ENCODE measurements at places on chromosomes 1 and 21.
A peak's percentile ranks its signal among the peaks of the same experiment; 100 is the strongest.

- DNase-seq: no peak
Measured at GRCh38 chr1:156528231-156528630, 27.7 kb upstream of the MEF2D start.

DNA sequence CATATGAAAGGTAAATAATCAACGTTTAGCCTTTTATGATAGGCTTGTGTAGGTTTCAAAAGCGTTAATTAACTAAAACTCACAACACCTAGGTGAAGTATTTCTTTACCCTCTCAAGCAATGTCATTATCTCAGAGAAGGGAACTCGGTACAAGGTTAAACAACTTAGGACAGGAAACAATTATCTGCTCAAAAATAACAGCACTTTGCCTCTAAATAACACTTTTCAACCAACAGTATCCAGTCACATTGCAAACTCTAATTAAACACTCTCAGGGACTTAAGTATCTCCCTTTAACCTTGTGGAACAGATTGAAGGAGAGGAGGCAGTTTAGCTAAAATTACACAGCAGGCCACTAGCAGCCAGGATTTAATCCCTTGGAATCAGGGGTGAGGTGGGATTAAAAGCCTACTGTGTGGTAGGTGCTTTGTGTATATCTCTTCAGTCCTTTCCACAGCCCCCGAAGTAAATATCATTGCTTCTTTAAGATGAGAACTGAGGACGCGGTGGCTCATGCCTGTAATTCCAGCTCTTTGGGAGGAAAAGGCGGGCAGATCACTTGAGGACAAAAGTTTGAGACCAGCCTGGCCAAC is 5.2 kb upstream of the AKNAD1 start:
- DNase-seq: no peak

GRCh38 chr21:37337831-37338230 is 28.7 kb upstream of the DYRK1A start:
- DNase-seq: no peak

- DNase-seq: peak; percentile 34
Measured at GRCh38 chr1:90579212-90579802, 137.8 kb downstream of the BARHL2 start.

DNA sequence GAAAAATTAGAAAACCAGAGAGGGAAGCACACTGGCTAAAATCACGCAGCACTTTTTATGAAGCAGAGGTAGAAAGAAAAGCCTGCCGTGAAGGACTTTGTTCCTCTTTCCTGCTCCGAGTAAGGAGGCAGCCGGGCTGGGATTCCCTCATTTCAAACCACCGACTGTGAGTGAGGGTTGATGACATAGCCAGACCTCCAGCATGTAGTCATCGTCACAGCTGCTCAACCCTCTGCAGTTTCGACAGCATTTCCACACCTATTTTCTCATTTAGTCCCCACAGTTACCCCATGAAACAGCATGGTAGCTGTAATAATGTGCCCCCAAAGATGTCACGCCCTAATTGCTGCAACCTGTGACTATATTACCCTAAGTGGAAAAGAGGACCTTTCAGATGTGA is 35.3 kb downstream of the FCRL5 start:
- DNase-seq: no peak

GRCh38 chr21:44736291-44737004 is 25.1 kb upstream of the TSPEAR start:
- no peak for DNase-seq

DNA sequence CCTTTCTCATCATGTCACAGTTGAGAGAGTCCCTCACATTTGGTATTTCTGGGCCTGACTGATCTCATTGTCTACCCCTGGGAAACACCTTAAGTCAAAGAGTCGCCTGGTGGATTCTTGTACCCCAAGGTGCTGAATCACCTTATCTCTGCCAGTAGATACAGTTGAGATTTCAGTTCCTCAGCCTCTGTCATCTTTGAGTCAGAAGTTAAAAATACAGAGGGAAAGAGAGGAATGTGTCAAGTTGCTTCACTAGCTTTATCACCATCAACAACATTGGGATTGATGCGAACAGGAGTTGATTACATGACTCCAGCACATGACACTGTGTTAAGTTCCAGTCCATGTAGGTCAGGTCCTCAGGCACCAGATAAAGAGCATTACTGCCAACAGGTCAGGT is 513.0 kb downstream of the NUF2 start:
- DNase-seq: no peak

DNA sequence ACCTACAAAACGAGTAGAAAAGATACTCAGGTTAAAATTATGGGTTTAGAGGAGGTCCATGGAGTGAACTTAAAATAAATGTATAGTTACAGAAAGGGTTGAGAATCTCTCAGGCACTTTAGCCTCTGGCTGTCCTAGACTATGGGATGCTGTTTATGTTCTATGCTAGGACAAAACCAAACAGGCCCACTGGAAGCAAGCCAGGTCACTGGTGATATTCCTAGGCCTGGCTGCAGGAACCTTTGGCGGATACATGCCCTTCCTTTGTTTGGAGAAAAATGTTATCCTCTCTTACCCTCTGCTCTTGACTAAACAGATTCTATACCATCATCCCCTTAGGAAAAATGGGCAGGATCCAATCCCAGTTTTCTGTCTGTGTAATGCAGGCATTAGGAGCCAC is 90.7 kb upstream of the DUSP10 start:
- DNase-seq: no peak

DNA sequence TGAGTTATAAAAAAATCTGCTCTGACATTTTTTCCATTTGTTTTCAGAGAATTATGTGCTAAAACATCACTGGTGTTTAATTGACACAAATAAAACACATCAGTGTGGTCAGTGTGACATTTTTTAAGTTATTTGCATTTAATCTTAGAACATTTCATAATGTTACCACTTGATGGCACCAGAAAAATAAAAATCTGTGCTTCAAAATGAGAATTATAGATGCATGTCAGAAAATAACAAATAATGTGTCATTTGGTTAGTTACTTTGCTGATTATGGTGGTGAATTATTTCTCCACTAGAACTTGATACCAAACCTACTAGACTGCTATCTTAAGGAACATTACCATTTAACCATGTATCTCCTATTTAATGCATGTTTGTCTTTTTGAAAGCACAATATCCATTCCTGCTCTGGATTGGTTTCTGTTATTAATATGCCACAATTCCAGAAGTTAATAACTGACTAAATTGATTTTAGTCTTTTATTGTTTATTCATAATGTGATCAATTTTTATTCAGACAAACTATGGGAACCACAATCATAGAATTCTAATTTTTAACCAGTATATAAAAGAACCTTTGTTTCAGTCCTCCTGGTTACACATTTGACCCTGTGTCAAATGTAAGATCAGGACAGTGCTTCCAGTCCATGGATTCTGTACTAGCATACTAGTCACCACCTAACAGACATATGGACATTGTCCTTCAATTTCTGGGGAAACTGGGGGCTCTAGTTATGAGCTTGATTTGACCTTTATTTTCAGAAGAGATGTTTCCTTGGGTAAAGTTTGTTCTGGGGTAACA is 81.0 kb downstream of the RPS6KC1 start:
- no peak for DNase-seq

DNA sequence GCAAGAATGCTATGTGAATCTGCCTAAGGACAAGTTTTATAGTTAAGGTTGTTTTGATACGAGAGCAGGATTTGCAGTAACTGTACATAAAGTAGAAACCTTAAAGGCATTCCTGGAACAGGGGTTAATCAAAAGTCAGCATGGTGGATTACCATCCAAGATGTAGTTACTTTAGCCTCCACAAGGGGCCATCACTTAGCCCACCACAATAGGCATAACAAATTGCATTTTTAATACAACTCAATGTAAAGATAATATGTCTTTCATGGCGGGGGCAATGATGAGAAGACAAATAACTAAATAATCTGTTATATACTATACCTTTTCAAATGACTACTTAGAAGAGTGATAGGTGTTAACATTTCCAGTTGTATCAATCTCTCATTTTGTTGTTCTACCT is 611.2 kb upstream of the ADGRL4 start:
- DNase-seq: peak; percentile 5

DNA sequence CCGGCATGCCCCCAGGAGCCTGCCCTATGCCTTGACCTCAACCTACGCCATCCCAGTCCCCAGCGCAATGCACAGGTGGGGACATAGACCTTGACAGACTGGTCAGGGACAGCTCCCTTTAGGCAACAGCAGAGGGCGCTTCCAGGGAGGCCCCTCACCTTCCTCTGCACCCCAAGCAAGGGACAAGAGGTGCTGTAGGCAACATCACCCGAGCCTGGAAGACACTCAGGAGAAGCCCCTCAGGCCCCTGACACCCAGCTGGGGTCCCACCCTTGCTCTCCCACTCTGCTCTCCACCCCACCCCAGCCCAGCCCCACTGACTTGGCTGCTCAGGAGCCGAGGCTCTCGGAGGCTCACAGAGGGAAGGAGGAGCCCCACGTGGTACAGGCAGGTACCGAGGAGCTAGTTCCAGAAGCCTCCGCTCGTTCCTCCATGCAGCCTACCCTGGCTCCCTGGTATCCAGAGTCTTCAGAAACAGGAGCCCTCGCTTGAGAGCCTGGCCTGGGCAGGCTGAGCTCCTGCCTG is 2.4 kb upstream of the WNT3A start:
- DNase-seq: peak; percentile 79

DNA sequence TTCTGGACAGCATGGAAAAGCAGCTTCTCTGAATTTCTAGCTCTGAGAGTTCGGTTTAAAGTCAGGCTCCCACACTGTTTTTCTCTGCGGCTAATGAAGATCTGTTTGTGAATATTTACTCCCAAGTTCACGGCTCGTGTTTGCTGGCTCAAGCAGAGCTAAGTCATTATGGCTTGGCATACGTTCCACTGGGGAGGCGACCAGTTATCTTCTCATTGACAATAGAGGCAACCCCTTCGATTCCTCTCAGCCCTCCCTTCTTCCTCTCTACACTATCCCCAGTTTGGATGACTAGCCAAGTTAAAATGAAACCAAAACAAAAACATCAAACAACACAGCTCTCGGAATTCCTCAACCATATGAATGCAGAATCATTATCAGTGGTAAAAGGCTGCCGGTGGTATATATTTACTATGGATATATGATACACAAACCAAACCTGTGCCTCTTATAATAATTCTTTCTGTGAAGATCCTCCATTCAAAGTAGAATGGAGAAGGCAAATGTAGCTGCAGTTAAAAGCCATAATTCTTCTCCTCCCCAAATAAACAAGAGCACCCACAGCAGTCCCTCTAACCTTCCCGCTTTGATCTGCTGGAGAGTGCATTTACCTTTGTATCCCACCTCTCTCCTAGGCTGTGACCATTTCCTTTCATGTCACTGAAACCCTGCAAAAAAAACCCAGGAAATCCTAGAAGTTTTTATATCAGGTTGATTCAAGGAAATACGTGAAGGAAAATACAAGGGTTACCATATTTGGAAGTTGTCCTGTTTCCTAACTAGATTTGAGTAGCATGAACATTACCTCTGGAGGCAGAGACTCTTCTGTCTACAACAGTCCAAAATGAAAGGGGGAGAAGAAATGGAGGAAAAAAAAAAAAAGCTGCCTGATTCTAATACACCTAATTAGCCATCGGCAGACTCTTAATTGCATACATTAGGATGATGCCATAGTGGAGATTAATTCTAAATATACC is 108.3 kb upstream of the USH2A start:
- peak; percentile 38 for DNase-seq

DNA sequence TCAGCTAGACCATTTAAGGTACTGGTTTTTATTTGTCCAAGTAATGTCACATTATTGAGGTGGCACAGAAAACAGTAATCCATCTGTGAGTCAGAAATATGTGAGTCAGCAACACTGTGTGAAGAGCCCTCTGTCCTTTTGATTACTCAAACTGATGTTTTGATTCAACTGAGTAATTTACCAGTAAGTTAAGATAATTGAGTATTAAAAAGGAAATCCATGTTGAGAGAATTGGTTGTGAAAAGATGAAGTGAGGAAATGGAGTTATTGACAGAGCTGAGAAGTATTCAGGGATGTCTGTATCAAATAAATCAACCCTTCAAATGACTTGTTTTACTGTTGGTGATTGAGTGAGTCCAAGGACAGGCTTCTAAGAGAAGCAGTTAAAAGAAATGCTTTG is 302.7 kb upstream of the SGIP1 start:
- DNase-seq: no peak

GRCh38 chr1:235941876-235942624 is 75.3 kb upstream of the LYST start:
- no peak for DNase-seq

GRCh38 chr1:65176591-65176990 is 28.6 kb downstream of the AK4 start:
- no peak for DNase-seq

DNA sequence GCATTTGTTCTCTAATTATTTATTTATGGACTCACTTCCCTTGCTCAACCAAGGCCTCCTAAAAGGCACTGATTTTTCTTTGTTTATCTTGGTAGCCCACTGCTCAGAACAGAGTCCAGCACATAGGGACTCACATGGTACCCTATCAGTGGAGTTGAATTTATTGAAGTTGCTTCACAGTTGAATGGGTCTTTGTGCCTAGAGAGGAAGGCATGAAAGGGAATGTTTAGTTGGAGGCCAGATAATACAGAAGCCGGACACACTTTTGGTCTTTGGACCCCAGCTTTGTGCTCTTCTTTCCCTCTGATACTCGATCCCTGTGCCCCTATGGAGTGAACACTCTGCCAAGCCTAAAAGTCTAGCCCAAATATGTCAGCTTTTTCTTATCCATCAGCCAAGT is 429.0 kb downstream of the PRDM2 start:
- DNase-seq: no peak

DNA sequence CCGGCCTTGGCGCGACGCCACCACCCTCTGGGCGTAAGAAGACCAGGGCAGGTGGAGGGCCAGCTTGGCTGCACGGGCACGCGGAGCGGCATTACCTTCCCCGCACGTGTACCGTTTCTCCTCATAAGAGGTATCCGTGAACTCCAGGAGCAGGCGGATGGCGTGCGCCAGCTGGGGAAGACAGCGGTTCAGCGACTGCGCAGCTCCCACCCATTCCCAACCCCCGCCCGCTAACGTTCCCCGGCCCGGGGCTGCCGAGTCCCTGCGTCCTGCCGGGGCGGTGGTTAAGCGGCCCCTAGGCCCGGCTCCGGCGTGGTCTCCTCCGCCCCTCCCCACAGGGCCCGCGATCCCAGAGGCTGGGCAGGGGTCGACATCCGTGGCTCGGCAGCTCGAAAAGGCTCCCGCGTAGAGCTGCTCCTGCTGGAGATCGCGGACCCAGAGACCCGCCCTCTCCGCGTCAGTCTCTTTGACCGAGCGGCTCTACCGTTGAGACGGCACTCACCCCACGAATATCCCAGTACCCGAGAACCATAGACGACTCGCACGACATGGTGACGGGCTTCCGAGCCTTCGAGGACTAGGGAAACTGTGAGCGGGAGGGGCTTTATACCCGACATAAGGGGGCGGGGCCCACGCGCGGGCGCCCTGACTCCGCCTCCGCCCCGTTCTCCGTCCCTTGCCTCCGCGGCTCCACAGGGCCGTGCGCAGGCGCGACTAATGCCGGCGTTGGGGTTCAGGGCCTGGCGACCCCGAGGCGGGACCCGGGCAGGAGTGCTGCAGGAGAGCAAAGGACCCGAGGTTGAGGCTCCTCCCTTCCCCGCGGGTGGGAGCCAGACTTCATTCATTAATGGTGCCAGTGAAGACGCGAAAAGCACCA is 862 bp downstream of the GSTM3 start:
- DNase-seq: no peak

DNA sequence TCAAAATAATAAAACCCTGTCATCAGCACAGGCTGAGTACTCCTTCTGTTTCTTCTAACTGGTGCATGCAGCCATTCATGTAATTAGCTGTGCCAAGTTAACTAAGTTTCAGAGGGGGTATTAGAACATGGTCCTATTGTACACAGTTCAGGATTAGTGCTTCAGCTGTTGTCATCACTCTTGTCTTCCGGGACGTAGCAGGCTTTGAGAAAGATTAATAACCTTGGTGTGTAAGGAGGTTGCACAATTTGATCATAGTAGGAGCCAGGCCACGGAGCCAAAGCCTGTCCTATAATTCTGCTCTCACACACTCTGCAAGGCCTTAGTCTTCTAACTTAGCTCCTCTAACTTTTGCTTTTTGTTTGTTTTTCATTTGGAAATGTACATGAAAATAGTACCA is 44.7 kb downstream of the PTGFRN start:
- DNase-seq: no peak
